ENCODE measurements at places on chromosomes 16 and 17. TPM values are rescaled to one million over a fixed set of nuclear protein-coding genes. Genes with fewer than 3 reads are reported as not detected.

The KCNJ18 gene
- total RNA-seq = not detected

- H3K27ac ChIP-seq = no peak overlapping the region
- H3K4me3 ChIP-seq = no peak overlapping the region
- no peak for DNase-seq
- no peaks in the 10 kb centered on the region for H3K4me1 ChIP-seq
- no peaks in the 10 kb centered on the region for H3K27me3 ChIP-seq
Measured at GRCh38 chr17:74818291-74818938, 41.3 kb downstream of the GRIN2C start.

DNA sequence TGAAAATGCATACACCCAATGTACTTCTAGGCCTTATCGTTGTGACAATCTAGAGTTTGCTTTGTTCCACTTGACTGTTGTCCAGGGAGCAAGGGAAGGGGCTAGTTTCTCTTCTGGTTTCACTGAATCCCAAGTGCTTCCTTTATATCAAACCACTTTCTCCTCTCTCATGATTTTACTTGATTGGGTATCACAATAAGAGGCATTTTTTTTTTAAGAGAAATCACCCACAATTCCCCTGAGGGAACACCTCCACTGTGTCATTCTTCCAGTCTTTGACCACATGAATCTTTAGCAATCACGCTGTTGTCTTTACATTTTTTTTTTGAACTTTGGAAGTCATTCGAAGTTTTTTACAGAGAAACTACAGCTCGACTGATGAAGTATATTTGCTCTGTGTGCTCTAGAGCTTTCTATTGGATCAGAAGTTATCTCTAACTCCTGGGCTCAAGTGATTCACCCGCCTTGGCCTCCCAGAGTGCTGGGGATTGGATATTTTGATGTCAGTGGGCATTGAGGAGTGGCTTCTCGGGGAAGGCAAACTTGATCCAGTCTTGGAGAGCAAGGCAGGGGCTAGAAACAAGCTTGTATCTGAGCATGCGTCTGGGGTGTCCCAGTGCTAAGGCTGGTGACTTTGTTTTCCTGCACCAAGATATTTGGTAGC lies 3.0 kb downstream of the CDH1 start:
- DNase-seq = no peak
- H3K4me1 ChIP-seq = peaks cover 5% of the 10 kb centered on the region
- H3K27ac ChIP-seq = no peak overlapping the region
- H3K27me3 ChIP-seq = peaks cover 54% of the 10 kb centered on the region
- H3K4me3 ChIP-seq = no peak overlapping the region

- DNase-seq = no peak
- H3K27me3 ChIP-seq = no peaks in the 10 kb centered on the region
- peaks cover 35% of the 10 kb centered on the region for H3K4me1 ChIP-seq
- H3K36me3 ChIP-seq = no peaks in the 10 kb centered on the region
- no peak overlapping the region for H3K27ac ChIP-seq
Measured at GRCh38 chr17:12041312-12041711, 20.6 kb downstream of the MAP2K4 start.
